ENCODE measurements at places on chromosomes 7 and 10.
A peak's percentile ranks its signal among the peaks of the same experiment; 100 is the strongest.

DNA sequence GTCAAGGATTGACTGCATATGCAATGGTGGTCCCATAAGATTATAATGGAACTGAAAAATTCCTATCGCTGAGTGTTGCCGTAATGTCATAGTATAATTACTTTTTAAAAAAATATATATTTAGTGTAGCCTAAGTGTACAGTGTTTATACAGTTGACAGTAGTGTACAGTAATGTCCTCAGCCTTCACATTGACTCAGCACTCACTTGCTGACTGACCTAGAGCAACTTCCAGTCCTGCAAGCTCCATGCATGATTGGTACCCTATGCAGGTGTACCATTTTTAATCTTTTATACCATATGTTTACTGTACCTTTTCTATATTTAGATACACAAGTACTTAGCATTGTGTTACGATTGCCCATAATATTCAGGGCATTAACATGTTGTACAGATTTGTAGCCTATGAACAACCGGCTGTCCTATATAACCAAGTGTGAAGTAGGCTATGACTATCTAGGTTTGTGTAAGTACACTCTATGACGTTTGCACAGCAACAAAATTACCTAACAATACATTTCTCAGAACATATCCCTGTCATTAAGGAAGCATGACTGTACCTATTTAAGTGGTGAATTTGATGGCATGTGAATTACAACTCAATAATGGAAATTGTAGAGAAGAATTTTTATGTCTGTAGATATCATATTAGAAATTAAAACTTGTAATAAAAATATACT, 40.9 kb downstream of the CCNY start:
- no peak for DNase-seq

DNA sequence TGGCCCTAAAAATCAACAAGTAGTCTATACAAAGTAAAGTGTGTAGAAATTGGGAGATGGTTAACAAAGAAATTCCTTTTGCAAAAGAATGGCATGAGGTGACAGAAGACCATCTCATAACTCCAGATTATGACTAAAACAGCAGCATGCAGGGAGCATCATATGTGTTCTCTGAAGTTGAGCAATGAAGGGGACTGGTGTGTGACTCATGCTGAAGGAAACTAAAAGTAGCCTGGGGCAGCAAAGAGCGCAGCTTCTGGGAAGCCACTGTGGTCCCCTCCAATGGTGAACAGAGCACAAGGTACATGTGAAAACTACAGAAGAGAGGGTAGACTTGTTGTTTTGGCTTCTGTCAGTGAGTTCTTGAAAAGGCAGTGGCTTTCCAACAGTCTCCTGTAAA, 133.4 kb downstream of the MACC1 start:
- no peak for DNase-seq

- DNase-seq = no peak
These were observed 516.5 kb downstream of the AUTS2 start for GRCh38 chr7:70114806-70115205.

DNA sequence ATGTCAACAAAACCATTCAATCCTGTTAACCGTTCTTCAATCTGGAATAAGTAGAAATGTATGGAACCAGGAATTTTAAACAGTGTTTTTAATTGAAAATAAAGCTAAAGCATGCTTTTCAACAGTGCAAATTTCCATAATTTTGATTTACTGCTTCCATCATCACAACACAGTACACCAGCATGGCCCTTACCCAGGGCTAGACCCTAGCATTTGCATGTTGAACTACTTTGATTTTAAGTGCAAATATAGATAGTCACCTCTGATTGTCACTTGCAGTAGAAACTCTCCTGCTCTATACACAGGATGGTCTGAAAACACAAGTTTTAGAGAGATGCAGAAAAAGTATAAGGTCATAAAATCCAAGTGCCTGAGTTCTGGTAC, 12.1 kb downstream of the SKIDA1 start:
- no peak for DNase-seq

- DNase-seq = no peak
These were observed 94.4 kb downstream of the WDR37 start for GRCh38 chr10:1150638-1150955.

- no peak for DNase-seq
These were observed 51.7 kb upstream of the LEP start for GRCh38 chr7:128189231-128189930.

- no peak for DNase-seq
These were observed 75.1 kb downstream of the SHOC2 start for GRCh38 chr10:110994406-110995086.

DNA sequence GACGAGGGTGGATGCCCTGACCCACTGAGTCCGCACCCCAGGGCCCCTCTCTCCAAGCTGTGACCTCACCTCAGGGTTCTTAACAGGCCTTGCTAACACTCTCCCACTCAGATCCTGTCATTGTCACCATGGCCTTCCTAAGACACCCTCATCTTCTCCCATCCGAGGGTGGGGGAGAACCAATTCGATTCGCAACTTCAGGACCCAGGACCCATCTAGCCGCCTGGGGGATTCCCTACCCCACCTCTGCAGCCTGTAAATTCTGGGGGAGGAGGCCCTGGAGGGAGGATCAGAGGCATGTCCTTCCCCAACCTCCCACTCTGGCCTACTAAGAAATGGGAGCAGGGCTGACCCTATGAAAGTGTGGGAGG, 17.4 kb downstream of the TRIM8 start:
- DNase-seq = no peak

DNA sequence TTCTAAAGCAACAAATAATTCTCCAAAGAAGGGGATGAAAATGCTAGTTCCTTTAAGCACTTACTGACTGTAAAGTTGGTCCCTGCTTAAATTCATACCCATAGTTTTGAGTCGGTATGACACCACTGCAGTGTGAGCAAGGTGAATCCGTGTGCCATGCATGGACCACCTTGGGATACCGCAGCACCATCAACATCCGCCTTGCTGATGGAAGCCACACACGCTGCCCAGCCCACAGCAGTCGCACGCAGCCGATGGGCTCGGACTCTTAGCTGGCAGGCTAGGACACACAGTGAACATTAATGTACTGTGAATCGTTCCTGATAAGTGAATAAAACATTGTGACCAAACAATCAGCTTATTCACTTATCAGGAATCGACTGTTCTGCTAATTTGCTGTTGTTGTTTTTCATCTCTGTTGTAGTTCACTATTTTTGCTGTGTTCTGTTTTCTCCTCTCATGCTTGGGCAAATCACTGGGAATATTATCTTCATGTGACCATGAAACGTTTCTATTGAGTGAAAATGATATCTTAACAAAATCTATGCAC, 275.5 kb downstream of the USP6NL start:
- no peak for DNase-seq

- DNase-seq = no peak
These were observed 44.6 kb downstream of the FGFR2 start for GRCh38 chr10:121553511-121554264.

GRCh38 chr10:14409856-14410458, 79.2 kb upstream of the FRMD4A start:
- DNase-seq = no peak

GRCh38 chr10:102744374-102745051, 765 bp downstream of the WBP1L start:
- peak; percentile 37 for DNase-seq

DNA sequence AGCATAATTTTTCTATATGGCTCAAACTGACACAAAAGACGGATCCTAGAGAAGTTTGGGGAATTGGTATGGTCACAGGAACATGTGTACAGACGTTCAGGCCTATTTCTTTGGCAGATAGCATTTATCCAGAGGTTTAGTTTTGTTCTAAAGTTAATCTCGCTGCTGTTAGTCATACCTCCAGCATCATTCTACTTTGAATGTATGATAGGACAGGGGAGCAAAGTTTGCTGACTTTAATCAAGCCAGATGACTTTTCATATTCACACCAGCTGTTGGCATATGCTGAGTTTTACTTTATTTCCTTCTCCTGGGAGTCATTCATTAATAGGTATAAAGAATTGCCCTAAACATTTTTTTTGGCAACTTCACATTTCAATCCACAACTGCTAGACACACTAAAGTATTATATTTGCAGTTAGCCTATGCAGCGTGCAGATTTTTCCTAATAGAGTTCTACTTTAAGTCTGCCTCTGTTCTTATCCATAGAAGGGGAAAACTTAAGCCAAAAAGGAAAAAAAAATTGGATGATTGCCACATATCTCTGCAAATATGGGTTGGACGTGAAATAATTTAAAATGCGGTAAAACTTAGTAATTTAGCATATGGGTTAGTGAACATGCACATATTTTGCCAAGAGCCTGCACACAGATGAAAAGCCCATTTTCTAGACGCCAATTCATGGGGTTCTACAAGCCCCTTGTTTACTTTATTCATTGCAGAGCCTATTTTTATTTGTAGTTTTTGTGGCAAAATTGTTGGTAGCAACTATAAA, 213.1 kb downstream of the C7orf25 start:
- DNase-seq = no peak

DNA sequence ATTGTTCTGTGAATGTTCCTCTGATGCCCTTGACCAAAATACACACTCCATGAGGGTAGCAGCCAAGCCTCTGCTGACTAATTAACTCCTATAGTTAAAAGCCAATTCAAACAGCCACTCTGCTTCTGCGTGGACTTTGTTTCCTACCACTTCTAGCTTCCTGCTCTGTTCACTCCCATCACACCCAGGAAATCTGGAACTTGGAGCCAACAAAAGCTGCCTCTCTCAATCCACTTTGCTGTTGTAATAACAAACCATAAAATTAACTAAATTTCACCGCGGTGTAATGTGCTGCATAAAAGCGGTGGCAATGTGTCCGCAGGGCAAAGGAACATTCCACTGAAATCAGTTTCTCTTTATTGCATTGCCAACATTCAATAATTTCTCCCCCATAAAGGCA, 239.5 kb downstream of the PLXNA4 start:
- DNase-seq = no peak

DNA sequence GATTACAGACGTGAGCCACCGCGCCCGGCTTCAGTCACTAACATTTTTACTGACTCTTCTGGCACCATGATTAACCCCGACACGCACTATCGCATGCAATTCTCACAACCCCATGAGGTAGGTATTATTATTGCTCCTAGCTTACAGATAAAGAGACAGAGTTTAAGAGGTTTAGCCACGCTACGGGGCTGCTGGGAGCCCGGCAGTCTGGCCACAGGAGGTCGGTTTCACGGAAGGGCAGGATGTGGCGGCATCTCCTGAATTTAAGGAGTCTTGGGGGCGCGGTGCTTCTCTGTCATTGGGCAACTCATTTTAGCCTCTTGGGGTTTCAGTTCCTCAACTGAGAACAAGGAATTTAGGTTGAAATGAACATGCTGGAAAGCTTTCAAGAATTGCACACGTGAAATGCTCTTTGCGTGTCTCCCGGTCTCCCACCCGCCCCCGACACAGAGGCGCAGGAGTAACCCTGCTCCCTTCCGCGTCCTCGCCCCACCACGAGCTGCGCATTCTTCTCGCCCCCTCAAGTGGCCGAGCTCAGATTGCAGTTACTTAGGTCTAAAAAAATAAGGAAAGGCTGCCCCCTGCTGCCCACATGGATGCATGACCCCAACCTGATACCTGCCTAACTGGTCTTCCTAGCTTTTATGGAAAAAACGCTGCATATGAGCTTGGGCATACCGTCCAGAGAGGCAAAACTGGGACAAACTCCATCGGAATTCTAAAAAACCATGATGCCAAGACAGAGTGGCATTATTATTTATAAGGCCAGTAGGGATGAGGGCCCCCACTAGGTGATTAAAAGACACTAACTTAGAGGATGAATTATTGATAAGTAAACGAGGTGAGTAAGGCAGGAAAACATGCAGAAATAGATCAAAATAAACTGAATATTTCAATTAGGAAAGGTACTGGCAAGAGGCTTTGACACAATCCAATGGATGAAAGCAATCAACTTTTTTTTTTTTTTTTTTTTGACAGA, 12.4 kb downstream of the PRSS2 start:
- DNase-seq = peak; percentile 90

DNA sequence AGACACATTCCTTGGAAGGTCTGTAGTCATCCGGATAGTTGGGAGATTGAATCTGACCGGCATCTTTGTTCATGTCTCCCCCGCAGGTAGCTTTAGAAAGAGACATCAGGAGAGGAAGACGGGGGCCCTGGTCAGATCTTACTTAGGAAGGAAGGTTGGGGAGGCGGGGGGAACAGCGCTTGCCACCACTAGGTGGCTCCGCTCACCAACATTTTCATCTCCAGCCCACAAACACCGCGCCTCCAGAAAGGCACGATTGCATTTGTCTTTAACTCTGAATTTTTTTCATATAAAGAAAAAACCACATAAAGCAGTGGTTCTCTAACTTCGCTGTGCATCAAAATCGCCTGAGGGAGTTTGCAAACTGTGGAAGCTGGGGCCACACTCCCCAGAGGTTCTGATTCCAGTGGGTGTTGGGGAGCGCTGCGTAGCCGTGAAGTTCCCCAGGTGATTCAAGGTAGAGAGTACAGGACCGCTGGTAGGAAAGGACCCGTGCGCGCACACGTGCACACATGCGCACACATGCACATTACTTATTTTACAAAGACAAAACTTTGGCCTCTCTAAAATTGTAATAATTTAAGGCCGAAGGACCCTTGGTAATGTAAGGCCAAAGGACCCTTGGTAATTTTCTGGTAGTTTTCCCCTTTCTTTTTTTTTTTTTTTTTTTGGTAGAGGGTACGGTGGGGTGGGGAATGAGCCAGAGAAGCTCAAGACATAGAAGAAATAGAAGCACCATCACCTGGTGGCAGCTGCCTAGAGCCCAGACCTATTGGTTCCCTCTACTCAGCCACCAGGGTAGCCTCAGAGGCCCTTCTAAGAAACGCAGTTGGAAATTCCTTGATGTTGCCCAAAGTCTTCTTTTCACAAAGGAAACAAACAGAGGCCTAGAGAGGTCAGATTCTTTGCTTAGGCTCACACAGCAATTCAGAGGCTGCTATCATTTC, 37.4 kb upstream of the OPALIN start:
- DNase-seq = peak; percentile 93

GRCh38 chr10:30456266-30456665, 22.3 kb downstream of the MAP3K8 start:
- DNase-seq = no peak

DNA sequence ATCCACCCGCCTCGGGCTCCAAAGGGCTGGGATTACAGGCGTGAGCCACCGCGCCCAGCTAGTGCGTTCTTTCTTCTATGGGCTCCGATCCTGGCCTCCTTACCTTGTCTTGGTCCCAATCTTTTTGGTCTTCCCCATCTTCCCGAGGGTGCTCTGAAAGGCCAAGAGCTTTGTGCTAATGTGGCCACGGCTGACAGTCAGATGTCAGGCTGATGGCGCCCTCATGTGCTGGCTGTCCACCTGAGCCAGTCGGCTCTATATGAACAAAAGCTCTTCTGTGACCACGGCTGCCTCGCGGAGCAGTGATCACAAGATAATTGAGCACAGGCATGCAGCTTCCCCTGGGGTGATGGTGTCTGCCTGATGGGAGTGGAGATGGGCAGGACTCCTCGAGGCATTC, 11.0 kb upstream of the AHCYL2 start:
- peak; percentile 78 for DNase-seq

GRCh38 chr7:101410743-101411507, 48.2 kb downstream of the COL26A1 start:
- DNase-seq = peak; percentile 94

- no peak for DNase-seq
These were observed 45.8 kb downstream of the CHST15 start for GRCh38 chr10:124047427-124048152.

GRCh38 chr10:2925631-2926030, 141.7 kb upstream of the PFKP start:
- no peak for DNase-seq
